ENCODE measurements at places on chromosomes 12 and 14.

DNA sequence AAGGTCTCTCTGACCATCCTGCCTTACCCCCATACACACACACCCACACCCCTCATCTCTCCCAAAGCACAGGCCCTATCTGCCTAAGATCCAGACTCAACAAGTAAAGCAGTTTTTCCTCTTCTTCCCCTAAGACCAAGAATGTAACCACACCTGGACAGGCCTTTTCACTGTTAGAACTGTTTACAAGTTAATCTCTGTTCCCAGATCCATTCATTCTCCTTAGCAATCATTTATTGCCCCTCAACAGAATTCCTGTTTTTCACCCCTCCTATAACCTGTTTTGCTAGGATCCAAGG, 1.9 kb upstream of the CIROP start:
- DNase-seq, result no peak

DNA sequence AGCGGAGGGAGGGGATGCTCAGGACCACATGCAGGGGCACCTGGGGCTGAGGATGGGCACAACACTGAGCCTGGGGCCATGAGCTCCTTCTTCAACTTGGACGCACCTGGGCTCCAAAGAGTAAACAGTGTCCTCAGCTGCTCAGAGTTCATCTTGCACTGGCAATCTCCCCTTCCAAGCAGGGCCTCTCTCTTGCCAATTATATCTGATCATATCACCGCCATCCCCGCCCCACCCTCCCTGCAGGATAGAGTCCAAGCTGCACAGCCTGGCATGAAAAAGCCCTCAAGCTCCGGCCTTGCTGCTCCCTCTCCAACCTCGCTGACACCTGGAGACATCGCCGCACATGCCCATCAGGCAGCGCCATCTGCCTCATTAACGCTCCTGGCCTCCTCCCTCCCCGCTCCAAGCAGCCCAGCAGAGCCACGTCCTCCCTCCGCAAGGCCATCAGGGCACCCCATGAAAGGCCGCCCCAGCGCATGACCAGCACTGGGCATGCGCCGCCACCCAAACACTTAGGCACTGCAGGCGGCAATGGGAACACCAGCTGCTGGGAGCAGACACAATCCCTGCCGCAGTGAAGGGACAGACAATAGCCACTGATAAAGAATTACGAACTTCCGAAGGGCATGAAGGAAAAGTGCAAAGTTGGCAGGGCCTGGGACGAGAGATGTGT, 88.8 kb downstream of the CHGA start:
- DNase-seq, result no peak

DNA sequence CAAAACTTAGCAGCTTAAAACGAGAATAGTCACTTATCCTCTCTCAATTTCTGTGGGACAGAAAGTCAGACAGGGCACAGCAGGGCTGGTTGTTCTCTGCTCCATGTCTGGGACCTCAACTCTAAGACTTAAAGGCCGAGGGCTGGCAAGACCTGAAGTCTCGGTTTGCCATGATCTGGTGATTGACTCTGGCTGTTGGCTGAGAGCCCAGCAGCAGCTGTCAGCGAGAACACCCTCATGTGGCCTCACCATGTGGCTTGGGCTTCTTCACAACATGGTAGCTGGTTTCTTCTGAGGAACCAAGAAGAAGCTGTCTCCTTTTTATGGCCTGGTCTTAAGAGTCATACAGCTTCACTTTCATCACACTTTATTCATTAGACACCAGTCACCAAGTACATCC, 1.7 kb upstream of the VASH1 start:
- DNase-seq, result no peak

DNA sequence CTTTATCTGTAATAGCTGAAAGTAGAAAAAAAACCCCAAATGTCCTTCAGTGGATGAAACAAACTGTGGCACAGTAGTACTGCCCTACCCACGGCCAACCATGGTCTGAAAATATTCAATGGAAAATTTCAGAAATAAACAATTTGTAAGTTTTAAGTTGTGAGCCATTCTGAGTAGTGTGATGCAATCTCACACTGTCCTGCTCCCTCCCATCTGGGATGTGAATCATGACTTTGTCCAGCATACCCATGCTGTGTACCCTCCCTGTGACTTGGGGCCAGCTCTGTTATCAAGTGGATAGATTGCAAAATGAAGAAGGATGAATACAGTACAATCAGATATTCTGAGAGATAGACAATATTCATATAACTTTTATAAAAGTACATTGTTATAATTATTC, 106.2 kb downstream of the SMOC1 start:
- DNase-seq, result no peak

GRCh38 chr12:90902596-90902995, 52.4 kb downstream of the CCER1 start:
- no peak for DNase-seq

GRCh38 chr12:121811434-121812319, 7.9 kb downstream of the SETD1B start:
- peak; percentile 27 for DNase-seq

GRCh38 chr14:55425091-55425490, 13.5 kb upstream of the ATG14 start:
- no peak for DNase-seq

DNA sequence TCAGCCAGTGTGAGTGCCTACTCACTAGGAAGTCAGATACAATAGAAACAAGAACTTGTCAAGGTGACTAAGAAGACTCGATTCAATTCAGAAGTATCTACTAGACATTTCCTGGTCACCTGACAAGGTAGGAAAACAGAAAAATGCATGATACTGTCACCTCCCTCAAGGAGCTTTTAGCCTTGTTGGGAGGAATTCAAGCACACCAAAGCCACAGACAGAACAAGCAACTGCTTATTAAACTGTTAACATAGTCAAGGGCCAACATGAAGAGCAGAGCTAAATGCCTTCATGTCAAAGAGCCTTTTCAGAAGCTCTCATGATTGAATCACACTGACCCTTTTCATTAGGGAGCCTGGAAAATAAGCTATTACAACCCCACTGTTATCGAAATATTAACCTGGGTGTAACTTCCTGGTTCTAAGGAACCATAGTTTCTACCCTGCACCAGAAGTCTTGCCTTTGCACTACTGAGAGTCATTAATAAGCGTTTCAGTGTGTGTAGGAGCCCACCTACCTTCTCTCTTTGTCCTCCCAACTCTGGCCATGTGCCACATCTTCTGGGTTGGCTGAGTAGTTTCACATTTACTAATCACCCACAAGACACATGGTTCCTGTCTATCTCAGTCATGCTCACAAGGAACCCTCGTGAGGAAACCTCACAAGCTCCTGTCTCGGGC, 31.0 kb upstream of the LGALS3 start:
- no peak for DNase-seq

GRCh38 chr12:124592050-124592449, 24.6 kb upstream of the NCOR2 start:
- no peak for DNase-seq

DNA sequence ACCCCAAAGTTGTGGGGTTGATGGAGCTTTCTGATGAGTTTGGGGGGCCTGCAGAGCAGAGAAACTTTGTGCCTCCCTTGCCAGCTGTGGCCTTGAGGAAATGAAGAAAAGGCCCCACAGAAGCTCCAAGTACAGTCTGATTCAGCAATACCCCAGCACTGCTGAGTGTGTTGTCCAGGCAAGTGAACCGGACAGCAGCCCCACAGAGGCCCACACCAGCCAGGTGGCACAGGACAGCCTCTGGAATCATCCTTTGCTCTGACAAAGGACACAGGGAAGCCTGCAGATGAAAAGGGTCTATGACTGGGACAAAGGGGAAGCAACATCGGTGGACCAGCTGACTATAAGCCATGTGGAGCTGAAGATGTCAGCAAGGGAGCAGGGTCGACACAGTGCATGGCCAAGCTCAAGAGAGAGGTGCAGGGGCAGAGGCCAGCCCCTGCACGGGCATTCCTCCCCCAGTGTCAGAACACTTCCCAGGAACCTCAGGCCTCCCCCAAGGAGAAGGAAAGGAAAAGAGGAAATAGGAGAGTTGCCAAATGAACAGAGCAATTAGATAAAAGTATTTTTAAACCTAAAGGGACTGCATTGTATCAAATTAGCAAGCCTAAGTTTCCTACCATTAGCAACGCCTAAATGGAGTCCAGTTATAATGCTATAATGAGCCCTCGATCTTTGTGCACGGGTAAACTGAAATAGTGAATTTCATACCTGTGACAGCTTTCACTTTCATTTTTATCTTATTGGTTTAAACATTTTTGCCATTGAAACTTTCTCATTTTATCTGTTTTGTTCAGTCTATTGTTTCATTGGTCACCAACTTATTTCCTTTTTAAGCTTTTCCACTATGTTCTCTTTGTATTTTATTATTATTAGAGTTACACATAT, 46.3 kb upstream of the PTGDR start:
- no peak for DNase-seq

DNA sequence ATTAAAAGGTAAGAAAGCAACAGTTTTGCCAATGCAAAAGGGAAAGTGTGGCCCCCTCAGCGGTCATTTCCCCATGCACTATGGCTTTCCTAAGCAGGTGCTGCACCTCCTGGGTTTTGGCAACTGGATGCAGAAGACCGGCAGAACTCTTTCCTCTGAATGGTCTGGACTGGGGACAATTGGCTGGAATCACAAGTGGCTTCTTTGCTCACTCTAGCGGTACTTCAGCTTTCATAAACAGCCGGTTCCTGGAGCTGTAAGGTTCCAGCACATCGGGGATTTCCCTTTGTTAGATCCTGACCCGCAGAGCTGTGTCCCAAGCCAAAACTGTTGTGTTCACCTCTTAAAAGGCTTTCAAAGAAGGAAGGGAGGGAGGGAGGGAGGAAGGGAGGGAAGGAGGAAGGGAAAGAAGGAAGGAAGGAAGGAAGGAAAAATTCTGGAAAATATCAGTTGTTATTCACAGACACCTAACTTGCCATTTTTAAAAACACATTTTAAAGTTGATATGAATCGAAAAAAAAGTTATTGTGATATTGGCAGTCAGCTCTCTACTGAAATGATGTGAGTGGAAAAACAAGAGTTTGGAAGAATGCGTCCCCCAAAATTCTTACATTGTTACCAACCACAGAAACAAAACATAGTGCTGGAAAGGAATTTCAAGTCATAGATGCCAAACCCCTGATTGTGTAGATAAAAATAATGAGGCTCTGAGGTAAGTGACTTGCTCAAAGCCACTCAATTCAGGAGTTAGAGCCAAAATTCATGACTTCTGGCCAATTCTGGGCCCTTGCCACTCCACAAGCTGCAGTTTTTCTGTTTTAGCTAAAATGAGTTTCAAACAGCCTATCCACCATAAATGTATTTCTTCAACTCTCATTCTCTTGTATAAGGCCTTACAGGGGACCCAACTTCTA, 220.6 kb upstream of the HMGA2 start:
- DNase-seq, result peak; percentile 39

GRCh38 chr14:99181804-99182520, 90.0 kb downstream of the BCL11B start:
- no peak for DNase-seq

DNA sequence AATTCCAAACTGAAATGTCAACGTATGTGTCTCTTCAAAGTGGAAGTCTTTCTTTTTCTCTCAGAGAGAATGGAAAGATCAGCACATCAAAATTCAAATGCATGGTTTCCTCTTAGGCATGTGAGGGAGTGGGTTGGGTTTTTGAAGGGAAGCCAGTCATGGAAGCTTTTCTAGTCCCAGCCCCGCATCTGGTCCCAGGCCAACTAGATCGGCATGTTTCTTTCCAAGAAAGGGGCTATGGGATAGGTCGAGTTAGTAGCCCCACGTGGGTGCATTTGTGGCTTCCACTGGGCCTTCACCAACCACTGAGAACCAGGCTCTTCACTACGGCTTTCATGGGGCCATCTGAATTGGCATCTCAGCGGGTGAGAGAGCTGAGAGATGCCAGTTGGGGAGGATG, 6.6 kb downstream of the C1S start:
- no peak for DNase-seq

DNA sequence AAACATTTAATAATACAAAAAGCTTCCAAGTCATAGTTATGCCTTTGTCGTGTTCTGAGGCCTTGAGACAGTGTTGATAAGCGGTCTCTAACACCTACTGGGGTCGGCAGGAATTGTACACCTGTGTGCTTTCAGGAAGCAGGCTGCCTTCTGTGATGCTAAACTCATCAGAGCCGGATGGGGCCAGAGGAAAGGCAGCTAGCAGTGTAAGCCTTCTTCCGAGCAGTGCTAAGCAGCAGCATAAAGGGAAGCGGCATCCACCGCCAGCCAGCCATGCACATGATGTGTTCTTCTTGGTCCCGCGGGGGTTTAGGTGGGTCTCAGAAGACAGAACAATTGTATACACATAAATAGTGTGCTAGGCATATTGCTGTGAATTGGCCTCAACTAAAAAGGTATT, 159.3 kb downstream of the SLC15A4 start:
- DNase-seq, result no peak

GRCh38 chr12:16238661-16239060, 38.8 kb downstream of the SLC15A5 start:
- no peak for DNase-seq

- no peak for DNase-seq
Observed at GRCh38 chr12:46831335-46832129, 5.7 kb upstream of the SLC38A4 start.

DNA sequence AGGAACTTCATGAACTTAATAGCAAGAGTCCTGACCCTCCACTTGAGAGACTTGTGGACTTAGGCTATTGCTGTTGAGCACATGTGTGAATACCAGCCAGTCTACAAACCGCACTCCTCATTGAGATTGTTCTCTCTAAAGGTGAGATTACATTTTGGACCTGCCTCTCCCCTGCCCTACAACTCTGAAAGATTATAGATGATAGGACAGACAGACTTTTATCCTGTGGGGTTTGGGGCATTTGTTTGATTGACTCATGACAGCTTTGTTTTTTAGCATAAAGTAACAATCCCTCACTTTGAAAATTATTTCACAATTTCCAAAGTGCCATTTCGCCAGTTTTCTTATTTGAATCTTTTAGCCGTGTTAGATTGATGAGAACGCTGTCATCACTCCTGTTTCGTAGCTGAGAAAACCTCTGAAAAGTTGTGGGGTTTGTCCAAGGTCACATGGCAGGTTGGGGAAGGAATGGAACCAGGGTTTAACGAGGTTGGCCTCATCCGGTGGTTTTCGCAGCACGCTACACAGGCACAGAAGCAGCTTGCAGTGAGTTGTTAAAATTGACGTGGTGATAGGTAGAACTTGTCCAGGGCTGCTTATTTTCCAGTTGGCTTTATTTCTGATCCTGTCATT, 836 bp downstream of the EVL start:
- no peak for DNase-seq

- DNase-seq, result no peak
Observed at GRCh38 chr14:67421356-67422224, 9.6 kb upstream of the PLEK2 start.

DNA sequence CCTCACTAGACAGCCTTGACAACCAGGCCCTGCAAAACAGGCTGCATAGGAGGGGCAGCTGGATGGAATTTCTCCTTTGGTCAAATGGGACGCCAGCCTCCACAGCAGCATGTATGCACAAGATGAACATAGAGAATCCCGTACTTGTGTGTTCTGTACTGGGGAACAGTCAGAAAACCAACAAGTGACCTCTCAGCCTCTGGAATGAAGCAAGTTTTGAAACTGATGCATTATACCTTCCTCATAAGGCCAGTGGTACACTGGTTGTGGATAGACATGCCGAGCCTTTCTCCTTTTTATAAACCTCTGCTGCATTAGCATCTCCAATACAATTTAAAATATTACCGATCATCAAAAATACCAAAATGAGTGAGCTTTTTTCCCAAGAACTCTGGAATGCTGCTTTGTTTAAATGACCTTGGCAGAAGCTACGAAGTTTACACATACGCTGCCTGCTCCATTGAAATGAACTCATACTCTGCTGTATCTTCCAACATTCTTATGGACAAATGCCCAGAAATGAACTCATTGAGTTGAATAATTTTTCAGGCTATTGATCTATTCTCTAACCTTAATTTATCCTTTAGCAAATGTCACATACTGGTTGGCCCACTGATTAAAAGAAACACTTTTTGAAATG, 47.6 kb upstream of the FERMT2 start:
- DNase-seq, result peak; percentile 34

Measured in amniotic stem cell (primary cell).